ENCODE measurements at places on chromosomes 5 and 9.
A peak's percentile ranks its signal among the peaks of the same experiment; 100 is the strongest.

- DNase-seq: no peak
Measured at GRCh38 chr9:87872079-87872624, 10.5 kb upstream of the SPATA31E1 start.

GRCh38 chr9:126697330-126697729, 83.6 kb downstream of the LMX1B start:
- no peak for DNase-seq

- no peak for DNase-seq
Measured at GRCh38 chr9:38004809-38005560, 64.0 kb downstream of the SHB start.

- DNase-seq: peak; percentile 85
Measured at GRCh38 chr9:117681888-117682287, 22.3 kb upstream of the TLR4 start.

DNA sequence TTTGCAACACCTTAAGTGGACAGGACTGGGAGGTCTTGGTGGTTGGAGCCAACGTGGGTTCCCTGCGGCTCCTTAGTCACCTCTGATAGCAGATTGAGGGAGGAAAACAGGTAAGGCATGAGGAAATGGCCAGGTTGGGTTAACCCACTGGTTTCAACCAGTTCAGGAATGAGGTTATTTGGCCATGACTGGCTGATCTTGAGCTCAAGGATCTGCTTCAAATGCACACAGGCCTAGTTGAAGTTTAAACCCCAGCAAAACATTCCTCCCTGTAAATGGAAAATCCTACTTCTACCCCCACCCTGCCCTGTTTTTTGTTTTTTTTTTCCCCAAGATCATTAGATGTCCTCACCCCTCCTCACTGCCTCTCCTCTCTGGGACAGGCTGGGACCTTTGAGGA, 3.2 kb upstream of the NUP214 start:
- no peak for DNase-seq

DNA sequence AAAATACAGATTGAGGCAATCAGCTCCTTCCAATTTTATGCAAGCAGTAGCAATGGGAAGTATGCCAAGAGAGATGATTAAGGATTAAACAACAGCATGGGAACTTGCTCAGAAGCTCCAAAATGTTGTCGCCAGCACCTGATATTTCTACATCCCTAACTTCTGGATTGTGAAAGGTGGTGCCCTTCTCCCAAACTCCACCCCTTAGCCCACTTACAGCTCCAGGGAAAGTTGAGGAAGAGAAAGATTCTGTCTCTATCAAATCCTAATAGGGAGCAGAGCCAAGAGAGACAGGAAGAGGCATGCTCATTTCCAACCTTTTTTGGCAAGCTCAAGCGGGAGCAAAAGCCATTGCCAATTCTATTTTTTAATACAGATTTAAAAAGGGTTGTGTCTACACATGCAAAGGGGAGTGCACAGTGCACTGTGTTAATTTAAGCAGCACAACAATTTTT, 92.4 kb upstream of the NR3C1 start:
- DNase-seq: peak; percentile 58

- DNase-seq: no peak
Measured at GRCh38 chr5:109767997-109768396, 78.3 kb downstream of the MAN2A1 start.

GRCh38 chr5:179879003-179879689, 20.5 kb upstream of the MRNIP start:
- no peak for DNase-seq

- no peak for DNase-seq
Measured at GRCh38 chr5:60356745-60357144, 343.2 kb downstream of the DEPDC1B start.

DNA sequence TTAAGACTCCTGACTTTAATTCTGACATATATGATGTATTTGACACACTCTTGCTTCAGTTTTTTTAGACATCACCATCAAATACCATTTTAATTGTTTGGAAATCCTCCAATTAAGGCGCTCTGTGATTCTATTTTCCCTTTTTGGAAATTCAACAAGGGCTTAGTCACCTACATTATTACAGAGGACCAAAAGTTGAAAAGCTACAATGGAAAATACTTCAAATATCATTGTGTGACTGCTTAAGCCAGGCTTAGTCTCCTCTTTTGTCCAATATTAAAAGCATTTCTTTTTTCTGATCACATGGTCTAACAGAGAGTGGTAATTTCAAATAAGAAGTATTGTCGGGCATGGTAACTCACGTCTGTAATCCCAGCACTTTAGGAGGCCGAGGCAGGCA, 160.3 kb downstream of the CEMIP2 start:
- no peak for DNase-seq

DNA sequence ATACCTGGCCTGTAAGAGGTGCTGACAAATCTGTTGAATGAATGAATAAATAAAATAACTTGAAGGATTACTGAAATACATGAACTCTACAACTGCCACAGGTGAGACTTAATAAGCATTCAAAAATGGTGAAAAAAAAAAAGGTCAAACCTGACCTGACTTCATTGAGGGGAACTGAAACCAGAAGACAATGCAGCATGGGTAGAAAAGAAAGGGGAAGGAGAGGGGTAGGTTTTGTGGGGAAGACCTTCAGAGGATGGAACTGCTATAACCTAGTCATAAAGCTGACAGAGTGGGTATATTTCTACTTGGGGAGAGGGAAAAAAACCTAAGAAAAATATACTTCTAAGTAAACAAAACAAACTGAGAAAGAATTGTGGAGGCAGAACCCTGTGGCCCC, 56.6 kb downstream of the RASEF start:
- DNase-seq: no peak

DNA sequence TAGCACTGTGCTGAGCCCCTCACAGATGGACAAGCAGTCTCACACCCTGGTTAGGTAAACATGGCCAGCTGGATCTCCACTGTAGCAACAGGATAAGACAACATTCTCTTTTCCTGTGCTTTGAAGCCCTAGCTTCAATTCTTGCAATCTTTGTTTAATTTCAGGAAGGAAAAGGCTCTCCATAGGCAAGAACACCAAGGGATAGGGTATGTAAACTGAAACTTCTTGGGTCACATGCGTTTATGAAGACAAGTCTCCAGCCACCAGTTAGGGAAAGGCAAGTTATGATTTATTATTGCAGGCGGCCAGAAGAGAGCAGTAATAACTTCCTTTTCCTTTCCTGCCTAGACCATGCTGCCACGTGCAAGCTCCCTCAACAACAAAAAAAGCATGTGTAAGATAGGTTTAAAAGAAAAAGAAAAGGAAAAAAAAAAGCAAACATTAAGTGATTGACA, 50.1 kb upstream of the POU5F2 start:
- no peak for DNase-seq

GRCh38 chr9:113311961-113312360, 8.8 kb upstream of the RNF183 start:
- DNase-seq: no peak

- no peak for DNase-seq
Measured at GRCh38 chr5:75536694-75537360, 25.1 kb downstream of the POLK start.

DNA sequence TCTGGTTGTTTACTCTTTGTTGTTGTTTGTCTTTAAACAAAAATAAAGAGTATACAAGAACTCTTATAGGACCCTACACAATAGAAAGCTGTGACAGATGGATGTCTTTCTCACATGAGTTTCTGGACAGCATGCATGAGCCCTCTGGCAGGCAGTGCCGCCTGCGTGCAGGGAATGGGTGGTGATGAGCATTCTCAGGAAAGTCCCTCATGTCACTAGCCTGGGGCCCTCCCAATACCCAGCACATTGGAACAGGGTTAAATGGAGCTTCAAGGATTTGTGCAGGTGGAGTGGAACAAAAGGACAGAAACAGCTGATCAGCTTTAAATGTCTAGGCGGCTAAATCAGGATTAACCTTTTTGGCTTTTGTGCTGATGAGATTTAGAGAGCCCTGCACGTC, 181.0 kb upstream of the CD180 start:
- no peak for DNase-seq

GRCh38 chr9:95620314-95620713, 103.5 kb upstream of the PTCH1 start:
- no peak for DNase-seq

GRCh38 chr5:159905496-159905895, 10.8 kb upstream of the ADRA1B start:
- no peak for DNase-seq

- DNase-seq: no peak
Measured at GRCh38 chr5:172549696-172550095, 91.4 kb upstream of the NEURL1B start.

DNA sequence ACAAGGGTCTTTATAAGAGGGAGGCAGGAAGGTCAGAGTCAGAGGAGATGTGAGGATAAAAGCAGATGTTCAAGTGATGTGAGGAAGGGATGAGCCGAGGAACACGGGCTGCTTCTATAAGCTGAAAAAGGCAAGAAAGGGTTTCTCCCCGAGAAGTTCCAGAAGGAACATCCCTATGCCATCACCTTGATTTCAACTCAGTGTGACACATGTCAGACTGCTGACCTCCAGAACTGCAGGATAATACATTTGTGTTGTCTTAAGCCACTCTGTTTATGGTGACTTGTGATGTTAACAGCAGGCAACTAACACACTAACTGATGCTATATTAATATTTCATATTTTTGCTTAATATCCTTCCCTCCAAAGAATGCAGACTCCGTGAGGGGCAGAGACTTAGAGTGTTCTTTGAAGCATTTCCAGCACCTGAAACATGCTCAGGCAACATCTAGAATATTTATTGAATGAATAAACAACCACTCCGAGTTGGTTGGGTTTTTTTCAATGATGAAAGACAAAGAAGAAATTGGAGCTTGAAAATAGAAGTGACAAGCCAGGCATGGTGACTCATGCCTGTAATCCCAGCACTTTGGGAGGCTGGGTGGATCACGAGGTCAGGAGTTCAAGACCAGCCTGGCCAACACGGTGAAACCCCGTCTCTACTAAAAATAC, 77.6 kb upstream of the ADRA1B start:
- DNase-seq: no peak

DNA sequence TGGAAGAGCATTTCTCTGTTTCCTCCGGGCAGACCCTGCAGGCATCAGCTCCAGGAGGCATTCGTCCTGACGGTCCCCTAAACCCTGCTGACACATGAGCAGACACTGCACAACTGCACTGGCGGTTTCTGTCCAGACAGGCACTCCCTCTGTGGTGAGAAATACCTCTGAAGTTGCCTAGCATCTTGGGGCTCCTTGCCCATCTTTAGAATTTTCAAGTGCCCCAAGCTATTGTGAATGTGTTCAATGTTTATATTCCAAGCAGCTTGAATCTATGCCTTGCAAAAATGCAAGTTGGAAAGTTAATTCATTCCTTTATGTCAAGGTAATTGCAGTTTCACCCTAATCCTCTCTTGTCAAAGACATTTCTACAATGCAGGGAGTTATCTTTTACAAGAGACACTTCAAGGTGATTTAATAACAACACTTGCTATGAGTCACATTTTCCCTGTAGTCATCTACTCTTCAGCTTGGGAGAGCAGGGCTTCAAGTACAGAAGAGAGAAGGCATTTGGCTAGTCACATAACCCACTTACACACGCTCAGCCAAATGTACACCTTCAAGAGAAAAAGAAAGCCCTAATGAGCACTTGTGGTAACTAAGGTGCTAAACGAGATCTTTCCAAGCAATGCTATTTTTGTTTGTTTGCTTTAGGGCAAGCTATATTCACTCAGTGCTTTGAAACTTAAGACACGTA, 302.5 kb downstream of the MLLT3 start:
- no peak for DNase-seq

DNA sequence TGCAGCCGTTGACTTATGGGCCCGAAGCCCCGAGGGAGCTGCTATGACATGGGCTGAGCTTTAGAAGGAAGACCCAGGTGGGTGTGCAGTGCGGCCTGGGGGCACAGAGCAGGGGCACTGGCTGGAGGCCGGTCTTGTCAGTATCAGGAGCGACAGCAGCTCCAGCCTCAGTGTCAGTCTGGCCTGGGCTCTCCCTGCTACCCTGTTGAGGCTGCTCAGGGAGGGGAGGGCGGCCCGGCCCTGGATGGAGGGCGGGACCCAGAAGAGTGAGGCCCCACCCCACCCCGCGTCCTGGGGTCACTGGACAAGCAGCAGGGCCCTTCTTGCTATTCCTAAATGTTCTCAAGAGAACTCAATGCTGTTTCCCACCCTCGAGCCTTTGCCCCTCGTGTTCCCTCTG, 18.0 kb downstream of the GFI1B start:
- DNase-seq: no peak

DNA sequence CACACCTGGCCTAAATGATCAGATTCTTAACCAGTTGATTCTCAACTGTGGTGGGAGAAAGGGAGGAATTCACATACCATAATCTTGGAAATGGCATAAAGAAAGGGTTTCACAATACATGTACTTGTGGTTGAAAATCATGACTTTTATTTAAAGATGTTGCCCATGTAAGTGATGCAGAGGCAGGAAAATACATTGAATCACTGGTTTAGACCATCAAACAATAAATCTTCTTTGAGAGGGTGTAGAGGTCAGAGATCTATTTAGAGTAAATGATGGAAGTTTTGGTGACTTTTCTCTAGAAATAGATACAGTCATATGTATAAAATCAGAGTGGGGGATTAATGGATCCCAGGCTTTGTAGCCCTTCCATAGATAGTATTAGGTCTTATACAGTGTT, 15.4 kb downstream of the NDUFS4 start:
- no peak for DNase-seq

DNA sequence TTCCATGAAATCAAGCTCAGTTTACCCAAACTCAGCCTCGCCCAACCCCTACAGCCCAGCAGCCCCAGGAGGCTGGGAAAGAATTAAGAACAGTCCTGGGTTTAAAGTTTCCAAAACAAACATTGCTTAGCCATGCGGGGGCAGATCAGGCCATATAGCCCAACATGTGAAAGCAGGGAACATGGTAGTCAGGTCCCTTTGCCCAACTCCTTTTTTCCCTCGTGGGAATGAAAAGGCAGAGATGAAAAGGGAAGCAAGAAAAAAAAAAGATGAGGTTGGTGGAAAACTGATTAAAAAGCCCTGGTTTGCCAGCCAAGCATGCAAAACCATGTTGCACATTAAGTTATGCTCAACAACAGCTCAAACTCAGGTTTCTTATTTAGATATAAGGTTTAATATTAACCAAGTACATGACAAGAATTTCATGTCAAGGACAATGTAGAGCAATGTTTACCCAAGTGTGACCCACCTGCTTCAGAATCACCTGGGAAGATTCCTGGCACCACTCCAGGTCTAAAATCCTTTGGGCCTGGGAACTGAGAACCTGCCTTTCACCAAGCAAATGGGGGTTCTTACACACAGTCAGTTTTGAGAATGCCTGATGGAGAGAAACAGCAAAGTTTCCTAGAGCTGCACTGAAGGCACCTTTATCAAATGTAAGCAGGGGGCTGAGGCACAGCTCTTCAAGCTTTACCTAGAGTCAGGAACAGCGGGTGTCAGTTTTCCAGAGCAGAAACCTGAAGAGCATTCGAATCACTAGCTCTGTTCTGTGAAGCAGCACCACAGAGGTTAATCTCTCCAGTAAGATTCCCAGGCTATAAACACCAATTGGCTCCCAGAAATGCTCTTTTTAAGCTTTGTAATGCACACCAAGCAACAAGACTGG, 1.7 kb downstream of the FREM1 start:
- DNase-seq: no peak

GRCh38 chr5:57692582-57693487, 210.2 kb upstream of the ACTBL2 start:
- no peak for DNase-seq

GRCh38 chr9:137524161-137524980, 25.8 kb downstream of the PNPLA7 start:
- no peak for DNase-seq
